ENCODE measurements at places on chromosomes 16 and 17. TPM values are rescaled to one million over a fixed set of nuclear protein-coding genes. Genes with fewer than 3 reads are reported as not detected.

USP6 gene
- not detected for total RNA-seq

SENP3 gene
- total RNA-seq = 104 TPM

PNMT gene
- total RNA-seq = not detected

ZNF624 gene
- total RNA-seq = 1.8 TPM

OR4D1 gene
- not detected for total RNA-seq

DNA sequence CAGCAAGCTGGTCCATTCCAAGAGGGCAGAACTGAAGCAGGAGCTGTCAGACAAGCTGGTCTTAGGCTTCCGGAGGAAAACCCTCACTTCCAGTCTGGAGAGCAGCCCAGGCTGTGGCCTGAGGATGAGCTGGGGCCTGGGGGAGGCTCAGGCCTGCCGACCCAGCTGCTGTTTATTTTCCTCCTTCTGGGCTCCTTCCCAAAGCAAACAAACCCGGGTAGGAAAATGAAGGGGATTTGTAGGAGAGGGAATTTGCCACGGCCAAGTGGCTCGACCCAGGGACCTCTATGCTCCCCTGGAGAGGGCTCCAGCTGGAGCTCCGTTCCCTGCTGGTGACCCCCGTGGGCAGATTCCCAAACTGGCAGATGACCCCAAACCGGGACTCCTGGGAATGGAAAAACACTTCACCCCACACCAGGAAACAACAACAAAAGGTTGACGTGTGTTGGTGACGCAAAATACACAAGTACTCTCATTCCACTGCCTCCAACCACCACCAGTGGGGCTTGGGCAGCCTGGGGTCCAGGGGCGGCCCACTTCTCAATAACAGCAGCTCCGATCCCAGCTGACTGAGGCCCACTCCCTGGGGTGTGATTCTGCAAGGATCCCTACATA, 8.8 kb downstream of the JUP start:
- peak; percentile 94 for DNase-seq

- no peak for DNase-seq
These were observed 3.0 kb downstream of the HOXB6 start for GRCh38 chr17:48601539-48602425.

DNA sequence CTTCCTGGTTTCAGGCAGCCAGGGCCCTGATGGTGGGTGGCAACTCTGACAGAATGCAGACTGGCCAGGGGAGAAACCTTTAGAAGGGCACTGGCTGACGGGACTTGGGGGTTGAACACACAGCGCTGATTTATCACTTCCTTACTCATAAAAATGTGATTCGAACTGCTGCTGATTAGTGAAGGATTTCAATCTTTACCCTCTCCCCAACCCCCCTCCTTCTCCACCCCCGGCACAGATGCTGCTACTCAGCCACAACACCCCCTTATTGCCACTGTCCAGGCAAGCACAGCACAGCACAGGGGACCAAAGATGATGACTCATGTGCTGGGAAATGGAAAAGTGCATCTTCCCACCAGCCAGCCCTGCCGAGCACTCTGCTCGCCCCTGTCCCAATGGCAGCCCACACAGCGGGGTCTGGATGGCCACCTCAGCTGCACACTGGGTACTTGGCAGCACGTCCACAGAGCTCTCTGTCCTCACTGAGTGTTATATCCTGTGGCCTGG, 70.1 kb downstream of the SMG6 start:
- peak; percentile 79 for DNase-seq

Data from Daoy (cell line).